ENCODE measurements at places on chromosomes 3 and 15. TPM values are rescaled to one million over a fixed set of nuclear protein-coding genes. Genes with fewer than 3 reads are reported as not detected.

Gene NME9
- not detected for total RNA-seq

Gene SLC24A5
- 0.11 TPM for total RNA-seq

DNA sequence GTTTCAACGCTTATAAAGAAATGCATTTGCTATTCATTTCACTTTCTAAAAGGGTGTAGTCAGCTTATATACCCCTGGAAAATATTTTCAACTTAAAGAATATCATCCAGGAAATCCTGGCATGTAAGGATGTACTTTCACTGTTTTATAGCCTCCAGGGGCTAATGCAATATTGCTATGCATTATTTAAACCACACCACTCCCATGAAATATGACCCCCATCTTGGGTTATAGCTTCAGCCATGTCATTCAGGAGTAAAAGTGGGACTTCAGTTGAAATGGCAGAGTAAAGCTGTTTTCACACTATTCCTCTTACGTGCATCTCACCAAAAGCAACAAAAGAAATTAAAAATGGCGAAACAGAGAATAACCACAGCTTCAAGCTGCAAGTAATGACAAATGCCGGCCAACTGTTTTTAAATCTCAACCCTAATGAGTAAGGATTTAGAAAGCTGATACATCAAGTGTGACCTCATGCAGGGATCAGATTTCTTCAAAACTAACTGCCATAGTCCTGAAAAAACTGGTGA is 84.5 kb downstream of the COL6A6 start:
- no peak for DNase-seq

DNA sequence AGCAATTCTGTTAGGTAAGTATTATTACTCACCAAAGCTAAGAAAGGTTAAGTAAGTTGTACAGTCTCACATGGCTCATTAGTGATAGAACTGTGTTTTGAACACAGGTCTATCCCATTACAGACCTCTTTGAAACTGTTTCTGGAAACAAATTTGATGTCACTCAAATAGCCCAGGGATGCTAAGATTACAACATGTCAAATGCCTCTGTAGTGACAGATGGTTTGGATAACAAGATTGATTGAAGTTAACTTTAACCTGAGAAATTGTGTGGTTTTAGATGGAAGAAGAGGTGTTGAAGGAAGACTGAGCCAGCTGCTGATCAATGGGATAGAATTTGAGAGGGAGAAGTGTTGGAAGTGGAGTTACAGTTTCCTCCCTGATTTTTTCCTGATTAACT is 72.5 kb downstream of the SYN2 start:
- DNase-seq, result no peak

Gene RBP2
- total RNA-seq, result not detected

GRCh38 chr3:153852355-153852754 is 268.8 kb upstream of the ARHGEF26 start:
- peak; percentile 19 for DNase-seq

Gene CPN2
- 0.21 TPM for total RNA-seq

- DNase-seq, result no peak
Measured at GRCh38 chr3:186618318-186618938, 5.6 kb downstream of the AHSG start.

DNA sequence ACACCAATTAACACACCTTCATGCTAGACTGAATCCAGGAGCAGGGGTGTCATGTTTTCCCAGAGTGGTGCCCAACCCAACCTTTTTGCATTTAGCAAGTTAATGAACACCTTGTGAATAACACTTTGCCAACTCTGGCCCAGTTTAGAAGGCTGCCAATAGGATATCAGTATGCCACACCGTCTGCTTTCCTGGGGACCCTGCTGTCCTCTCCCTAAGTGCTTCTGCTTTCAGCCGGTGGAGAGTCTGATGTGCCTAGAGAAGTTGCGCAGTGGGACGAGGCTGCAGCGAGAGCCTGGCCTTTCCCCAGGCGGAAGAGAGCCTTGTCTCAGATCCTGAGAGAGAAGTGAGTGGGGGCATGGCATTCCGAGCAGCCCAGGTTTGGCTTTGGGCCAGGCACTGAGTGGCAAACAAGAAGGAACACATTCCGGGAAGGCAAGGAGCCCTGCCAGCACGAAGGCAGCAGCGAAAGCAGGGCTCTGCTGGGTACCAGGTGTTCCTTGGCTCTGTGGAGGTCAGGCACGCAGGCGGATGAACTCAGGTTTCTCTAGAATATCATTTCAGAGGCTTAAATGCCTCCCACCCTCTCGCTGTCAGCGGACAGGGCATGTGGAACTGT is 36.9 kb downstream of the SENP8 start:
- no peak for DNase-seq

Gene NEDD4
- 4.1 TPM for total RNA-seq

GRCh38 chr3:65575376-65575840 is 463.3 kb downstream of the MAGI1 start:
- no peak for DNase-seq

- DNase-seq, result no peak
Measured at GRCh38 chr3:25952133-25952532, 162.2 kb downstream of the OXSM start.

Gene CASR
- total RNA-seq, result 0.15 TPM
